ENCODE measurements at places on chromosomes 6 and 20.

- DNase-seq, result no peak
These were observed 114.9 kb upstream of the BTN3A2 start for GRCh38 chr6:26249957-26250697.

DNA sequence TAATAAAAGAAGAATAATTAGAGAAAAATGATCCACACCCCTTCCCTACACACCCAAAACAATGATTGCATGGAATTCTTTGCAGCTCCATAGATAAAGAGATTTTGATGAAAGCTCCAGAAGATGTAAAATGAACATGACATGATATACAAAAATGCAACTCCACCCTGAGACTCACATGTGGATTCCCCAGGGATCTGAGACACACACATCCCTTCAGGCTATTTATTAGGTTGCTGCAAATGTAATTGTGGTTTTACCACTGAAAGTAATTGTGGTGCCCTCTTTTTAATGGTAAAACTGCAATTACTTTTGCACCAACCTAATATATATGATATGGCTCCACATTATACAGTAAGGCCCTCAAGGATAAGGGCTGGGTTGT, 40.4 kb upstream of the TBC1D7 start:
- DNase-seq, result peak; percentile 21

- peak; percentile 34 for DNase-seq
These were observed 140.7 kb upstream of the MCHR2 start for GRCh38 chr6:100134703-100135102.

DNA sequence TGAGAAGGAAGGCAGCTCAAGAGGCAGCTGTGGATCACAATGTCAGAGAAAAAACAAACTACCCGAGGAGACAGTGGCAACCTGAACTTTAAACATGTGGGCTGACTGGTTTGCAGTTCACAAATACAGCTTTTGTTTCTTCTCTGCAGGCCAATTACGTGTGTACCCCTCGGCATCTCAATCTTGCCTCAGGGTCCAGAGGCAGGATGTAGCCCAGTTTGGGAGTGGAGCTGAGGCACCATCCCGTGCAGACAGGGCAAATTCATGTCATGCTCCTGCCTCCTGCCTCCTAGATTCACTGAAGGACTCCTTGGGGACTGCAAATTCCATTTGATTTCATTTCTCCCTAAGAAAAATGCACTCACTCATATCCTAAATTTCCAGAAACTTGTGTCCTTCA, 94.2 kb upstream of the KCNK16 start:
- peak; percentile 95 for DNase-seq

- DNase-seq, result no peak
These were observed 70.6 kb upstream of the SOX4 start for GRCh38 chr6:21522797-21523456.

GRCh38 chr6:49979584-49979983, 10.2 kb upstream of the DEFB113 start:
- no peak for DNase-seq

DNA sequence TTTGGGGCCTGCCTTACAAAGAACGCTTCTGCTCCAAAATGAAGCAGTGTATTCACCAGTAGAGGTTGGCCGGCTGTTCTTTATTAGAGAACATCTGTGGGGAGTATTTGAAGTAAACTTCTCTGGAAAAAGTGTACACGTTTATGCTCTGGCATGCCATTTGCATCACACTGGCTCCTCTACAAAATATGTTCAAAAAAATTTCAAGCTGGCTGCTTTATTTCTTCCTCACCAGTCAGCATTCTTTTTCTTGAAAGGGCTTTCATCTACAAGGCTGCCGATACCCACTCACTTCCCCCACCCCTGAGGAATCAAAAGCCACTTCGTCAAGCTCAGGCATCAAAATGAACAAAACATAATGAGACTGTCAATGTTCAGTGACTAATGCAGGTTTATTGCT, 294.1 kb downstream of the TFAP2B start:
- DNase-seq, result no peak

- no peak for DNase-seq
These were observed 285.8 kb upstream of the PRND start for GRCh38 chr20:4435671-4436455.

- peak; percentile 49 for DNase-seq
These were observed 5.5 kb upstream of the CDSN start for GRCh38 chr6:31125586-31126363.

DNA sequence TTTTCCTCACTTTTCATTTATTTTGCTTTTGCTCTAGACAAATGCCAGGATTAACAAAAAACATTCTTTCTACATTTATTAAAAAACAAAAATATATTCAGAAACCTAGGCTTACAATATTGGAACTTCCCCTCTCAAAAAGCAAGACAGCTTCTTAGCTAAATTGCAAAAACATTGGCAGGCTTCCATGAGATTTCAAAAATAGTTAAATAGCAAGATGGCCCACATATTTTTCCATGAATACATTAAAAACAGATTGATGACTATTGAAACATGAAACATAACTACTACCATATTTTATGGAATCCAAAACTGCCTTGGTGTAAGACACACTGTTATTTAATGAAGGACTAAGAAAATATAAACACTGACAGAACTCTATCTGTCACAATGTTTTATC, 92.0 kb downstream of the LY86 start:
- DNase-seq, result no peak

- no peak for DNase-seq
These were observed 18.1 kb downstream of the VNN1 start for GRCh38 chr6:132695773-132696172.

DNA sequence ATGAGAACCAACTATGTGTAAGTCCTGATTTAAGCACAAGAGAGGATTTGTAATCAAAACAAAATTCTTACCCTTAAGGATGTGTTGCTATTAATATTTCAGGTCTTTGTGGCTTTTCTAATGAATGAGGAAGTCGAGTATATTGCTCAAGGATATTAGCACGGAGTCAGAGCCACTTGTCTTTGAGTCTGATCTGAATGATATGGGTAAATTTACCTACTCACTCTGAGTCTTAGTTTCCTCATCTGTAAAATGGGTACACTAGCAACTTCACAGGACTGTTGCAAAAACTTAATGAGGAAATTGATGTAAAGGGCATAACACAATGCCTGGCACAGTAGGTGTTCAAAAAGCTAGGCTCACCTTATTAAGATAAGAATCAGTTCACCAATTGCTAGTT, 30.0 kb upstream of the QKI start:
- no peak for DNase-seq

DNA sequence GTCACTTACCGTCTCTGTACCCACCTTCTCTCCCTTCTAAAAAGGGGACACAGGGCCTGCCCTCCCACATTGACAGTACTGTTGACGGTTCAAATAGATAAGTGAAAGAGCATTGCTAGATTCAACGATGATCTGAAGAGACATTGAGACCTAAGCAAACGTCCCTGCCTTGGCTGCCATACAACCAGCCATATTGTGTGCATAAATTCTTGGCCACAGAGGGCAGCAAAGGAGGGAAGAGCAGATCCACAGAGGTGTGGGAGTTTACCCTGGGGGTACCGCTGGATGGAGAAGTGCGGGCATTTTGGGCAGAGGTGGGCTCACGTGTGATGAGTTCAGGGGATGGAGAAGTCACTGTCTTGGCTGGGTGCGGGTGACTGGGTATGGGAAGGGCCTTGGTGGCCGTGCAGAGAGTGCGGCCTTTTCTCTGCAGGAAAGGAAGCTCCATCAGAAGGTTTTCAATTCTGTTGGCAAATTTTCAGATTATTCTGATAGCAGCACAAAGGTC, 85.6 kb downstream of the POPDC3 start:
- DNase-seq, result no peak

DNA sequence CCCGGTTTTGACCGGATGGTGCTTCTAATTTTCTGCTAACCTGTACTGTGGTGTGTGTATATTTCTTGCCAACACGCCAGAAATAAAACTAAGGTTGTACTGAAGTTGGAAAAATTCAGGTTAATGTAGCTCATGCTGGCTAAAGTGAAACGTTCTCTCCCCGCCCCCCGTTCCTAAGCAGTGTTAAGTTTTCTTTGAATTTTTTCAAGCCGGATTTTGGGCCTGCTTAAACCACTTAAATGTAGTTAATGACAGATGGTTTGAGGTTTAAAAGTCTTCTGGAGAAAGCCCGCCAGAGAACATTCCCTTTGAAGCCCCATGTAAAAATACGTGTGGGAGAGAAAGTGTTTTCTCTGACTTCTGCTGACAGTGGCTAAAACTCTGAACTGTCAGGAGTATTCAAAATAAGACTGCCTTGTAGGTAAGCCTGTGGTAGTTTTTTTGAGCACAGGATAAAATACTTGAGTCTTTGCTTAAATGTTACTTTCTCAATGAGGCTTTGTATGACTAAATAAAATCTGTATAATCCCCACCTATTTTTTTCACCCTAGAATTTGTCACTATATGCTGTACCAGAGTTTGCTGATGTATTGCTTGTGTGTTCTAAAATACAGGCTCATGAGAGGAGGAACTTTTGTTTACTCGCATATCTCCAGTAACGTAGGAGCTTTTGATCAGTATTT, 101.3 kb downstream of the OR2B2 start:
- DNase-seq, result no peak

GRCh38 chr6:162140251-162140852, 587.2 kb downstream of the PRKN start:
- no peak for DNase-seq

DNA sequence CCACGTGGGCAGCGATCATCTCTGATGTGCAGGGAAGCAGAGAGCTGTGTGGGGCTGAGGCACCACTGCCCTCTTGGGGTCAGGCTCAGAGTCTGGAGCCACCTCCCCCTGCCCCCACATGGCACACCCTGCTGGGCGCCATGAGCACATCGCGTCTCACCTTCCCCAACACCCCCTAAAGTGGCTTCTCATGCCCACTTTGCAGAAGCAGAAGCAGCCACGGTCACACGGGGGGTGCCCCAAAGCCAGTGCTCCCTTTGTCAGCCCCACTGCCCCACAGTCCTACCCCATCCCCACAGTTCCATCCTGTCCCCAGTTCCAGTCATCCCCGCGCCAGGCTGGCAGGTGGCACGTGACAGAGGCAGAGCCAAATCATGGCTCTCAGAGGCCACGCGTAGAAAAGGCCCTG, 19.5 kb downstream of the SDCBP2 start:
- no peak for DNase-seq

GRCh38 chr6:135895231-135895911, 43.9 kb downstream of the PDE7B start:
- DNase-seq, result no peak

- no peak for DNase-seq
These were observed 5.3 kb upstream of the FOXC1 start for GRCh38 chr6:1604158-1605003.

DNA sequence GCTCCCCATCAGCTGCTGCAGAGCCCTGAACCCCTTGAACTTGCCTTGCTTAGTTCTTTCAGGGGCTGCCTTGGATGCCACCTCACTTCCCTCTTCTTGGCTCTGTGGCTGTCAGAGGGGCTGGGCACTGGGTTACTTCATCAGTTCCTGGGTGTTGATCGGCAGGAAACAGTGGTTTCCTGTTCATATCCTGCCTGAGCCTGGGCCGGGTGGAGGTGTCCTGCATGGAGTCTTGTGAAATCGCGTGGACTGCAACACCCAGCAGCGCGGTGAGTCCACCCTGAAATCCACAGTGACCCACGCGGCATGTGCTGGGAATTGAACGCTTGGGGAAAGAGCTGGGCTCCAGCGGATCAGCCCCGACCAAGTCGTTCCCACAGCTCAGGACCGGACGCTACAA, 97.5 kb downstream of the CDH26 start:
- DNase-seq, result peak; percentile 40

DNA sequence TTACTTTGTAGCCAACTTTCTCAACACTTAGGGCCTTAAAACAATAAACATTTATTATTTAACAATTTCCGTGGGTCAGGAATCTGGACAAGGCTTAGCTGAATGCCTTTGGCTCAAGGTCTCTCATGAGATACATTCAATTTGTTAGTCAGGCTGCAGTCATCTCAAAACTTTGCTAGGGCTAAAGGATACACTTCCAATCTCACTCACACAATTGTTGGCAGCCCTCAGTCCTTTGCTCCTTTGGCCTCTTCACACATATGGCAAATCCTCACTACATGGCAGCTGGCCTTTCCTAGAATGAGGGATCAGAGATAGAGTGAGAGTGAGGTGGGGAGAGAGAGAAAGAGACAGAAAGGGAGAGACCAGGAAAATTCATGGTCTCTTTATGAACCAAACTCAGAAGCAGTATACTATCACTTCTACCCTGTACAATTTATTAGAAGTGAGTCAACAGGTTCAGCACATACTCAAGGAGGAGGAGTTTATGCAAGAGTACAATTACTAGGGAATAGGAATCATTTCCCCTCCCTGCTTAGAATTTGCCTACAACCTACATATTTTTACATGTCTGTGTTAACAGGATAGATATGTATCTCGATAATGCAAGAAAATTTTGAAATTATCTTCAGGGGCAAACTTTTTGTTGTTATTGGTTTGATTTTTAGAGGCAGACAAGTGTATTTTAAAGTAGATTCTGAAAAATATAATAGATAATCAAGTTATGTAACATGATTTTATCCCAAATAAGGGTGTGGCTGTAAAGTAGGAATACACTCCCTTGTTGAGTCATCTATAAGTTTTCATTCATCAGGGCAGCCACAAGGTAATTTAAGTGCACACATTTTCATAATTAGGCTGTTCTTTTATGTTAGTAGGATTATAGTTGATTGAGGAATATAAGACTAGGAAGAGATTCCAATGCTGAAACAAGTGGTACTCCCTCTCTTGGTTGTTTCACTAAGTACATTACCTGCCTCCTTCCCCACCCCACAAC, 85.9 kb upstream of the HMGCLL1 start:
- peak; percentile 20 for DNase-seq

DNA sequence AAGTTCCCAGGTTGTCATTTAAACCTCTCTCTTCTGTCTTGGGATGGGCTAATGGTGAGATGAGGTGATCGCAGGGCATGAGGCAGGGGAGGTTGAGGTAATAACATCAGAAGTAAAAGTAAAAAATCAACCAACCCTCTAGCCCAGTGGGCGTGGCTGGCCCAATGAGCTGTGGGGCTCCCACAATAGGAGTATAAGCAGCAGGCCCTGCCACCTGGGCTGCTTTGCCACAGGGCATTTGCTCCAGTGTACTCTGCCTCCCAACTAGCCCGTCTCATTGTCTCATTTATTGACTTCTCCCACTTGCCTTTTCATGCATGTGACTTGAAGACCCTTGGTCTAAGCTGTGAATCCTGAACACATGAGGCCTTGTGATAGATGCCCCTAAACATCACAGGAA, 62.8 kb downstream of the PHACTR3 start:
- DNase-seq, result no peak

DNA sequence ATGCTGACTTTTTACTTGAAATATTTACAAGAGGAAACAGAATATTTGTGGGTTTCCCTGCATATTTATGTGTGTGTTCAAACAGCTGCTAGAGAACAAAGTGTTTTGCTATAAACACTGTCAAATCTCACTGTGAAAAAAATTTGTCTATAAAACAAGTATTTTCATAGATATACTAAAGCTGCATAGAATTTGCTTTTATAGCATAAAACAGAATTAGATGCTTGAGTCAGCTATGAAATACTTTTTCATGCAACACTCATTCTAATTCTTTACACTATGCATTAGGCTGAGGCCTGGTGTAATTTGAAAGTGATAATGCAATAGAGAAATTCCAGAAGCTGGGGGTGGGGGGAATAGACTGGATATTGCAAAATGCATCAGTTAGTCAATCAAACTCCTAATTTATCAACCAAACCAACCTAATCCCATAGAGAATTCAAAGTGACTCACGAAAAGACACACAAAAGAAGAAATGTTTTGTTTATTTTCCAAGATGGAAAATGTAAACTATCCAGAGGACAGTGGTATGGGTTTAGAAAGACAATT, 148.2 kb downstream of the LAMA2 start:
- DNase-seq, result peak; percentile 73
